Stimulated activated CD4-positive, alpha-beta T cell treated with anti-CD3 and anti-CD28 coated beads, Interleukin-1b, Interleukin-23, amount 100 ng/mL, for 1 hour (primary cell): ENCODE measurements at places on chromosomes 12 and 14.

GRCh38 chr14:89121968-89122620 is 294.9 kb downstream of the FOXN3 start:
- no peak for DNase-seq

GRCh38 chr12:65015850-65016249 is 105.3 kb downstream of the WIF1 start:
- DNase-seq = no peak

GRCh38 chr12:110342157-110342556 is 61.1 kb downstream of the ATP2A2 start:
- no peak for DNase-seq

- DNase-seq = no peak
Observed at GRCh38 chr12:110084314-110085015, 36.1 kb upstream of the C12orf76 start.

DNA sequence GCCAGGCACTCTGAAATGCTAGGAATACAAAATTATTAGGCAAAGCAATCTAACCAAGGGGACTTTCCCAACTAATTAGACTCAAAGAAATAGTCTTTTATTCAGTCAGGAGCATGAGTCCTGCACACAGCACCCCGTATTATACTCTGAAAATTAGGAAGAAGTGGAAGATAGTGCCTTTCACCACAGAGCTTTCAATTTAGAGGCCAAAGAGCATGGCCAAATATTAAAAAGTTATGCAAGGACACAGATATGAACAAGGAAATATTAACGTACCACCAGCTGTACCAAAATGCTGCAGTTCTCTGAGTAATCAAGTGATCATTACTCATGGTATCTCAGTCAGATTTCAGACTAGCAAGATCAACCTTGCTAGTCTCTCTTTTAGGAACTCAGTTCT is 22.6 kb upstream of the MDM2 start:
- DNase-seq = no peak

DNA sequence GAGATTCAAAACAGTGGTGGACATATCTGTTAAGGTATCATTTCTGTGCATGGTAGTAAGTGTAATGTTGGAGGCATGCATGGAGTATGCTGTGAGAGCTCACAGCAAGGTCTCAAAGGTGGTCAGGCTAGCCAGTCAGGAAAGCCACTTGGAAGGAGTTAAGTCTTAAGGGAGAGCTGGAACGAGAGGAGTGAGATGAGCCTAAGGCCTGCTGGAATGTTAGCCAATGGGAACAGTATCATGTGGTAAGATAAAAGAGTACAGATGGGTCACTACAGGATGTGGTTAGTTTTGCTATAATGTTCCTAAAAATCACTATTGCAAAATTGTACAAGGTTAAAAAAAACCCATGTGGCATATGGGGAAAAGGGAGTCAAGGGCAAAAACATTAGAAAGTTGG is 311.7 kb upstream of the E2F7 start:
- no peak for DNase-seq

DNA sequence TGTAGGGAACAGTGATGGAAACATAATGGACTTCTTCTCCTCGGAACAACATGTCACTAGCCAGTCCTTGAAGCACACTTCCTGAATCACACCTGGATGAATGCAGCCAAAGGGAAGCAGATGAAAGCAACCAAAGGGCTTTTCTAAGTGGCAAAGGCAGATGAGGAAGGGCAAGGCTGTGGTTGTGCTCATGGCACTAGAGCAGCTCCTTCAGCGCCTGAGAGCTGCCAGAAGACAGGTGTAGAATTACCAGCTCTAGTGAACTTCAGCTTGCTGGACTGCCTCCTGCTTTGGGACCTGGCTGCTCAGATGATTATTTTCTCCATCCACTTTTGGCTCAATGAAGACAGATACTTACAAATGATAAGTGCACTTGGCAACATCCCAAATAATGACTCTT is 1372.1 kb upstream of the SEL1L start:
- no peak for DNase-seq

DNA sequence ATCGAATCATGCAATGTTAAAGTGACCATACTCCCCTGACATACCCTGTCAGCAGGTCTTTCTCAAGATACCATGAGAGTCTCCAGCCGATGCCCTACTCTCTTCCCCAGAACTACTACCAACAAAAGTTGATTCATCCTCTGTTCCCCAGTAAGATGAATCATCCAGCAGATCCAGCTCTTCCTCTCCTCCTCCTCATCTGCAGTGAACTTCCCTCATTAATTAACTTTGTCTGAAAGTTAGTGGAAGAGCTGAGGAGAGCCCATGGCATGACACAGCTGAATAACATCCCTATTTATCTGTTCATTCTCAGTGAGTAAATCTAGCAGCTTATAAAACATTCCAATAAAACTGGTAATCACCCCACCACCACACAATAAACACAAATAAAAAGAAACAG is 213.4 kb downstream of the EGLN3 start:
- DNase-seq = no peak

GRCh38 chr14:95431199-95432143 is 85.0 kb downstream of the SYNE3 start:
- no peak for DNase-seq

DNA sequence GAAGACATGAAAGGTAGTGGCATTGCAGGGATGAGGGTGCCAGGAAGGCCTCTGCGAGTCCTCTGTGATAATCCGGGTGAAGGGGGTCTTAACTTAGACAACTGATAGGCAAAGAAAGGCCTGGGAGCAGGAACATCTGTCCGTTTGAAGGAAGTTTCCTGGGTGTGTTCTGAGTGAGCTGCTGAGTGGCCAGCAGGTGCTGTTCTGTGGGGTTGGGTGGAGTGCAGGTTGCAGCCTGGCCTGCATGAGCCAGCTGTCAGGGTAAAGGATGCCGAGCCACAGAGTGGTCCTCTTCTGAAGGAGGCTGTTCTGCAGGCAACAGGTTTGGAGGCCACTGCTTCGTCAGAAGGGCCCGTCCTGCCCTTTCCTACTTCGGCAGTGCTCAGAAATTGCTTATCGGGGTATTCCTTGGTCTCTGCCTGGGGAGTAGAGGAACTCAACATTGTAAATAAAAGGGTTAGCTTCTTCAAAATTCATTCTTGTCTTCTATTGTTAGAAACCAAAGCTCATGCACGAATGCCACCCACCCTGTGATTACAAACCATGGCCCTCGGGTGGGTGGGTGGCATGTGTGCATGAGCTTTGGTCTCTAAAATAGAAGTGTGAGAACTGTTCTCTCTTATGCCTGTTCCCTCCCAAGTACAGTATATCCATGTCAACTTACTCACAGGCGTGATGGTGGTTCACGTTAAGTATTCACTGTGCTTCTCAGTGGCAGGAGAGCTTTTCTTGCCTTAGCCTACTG is 118.9 kb downstream of the CHST11 start:
- DNase-seq = no peak

GRCh38 chr14:65019944-65020566 is 33.4 kb downstream of the FNTB start:
- no peak for DNase-seq

DNA sequence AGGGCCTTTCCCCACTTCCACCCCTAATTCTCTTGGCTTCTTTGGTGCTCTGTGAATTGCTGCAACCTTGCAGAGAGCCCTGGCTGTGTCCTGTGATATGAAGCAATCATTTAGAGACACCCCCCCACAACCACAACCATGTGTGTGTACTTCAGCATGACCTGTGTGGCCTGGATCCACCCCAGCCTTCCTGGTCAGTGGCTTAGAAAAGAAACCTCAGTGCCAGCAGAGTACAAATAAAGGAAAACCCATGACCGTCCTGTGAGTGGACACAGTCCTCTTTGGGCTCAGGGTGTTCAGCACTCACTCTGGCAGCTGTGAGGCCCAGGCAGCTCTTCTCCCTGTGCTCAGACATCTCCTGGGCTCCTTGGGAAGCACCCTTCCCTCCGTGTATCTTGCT is 206.6 kb upstream of the DIO3 start:
- no peak for DNase-seq

GRCh38 chr12:69497308-69498026 is 27.3 kb downstream of the FRS2 start:
- no peak for DNase-seq

DNA sequence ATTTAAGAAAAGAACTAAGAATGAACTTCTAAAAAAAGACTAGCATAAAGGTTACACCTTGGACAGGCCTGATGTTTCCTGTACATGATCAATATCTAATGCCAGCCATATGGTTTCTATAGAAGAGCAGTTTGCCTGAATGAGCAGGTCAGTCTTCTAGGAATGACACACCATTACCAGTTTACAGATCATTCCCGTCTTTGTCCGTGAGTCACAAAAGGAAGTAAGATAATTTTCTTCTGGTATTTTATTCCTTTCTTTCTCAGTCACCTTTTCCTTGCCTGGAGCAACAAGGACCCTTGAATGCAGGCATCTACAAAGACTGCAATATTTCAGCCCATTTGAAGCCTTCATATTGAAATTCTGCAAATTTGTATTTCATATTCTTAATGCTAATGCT is 44.6 kb upstream of the CNTN1 start:
- DNase-seq = no peak

DNA sequence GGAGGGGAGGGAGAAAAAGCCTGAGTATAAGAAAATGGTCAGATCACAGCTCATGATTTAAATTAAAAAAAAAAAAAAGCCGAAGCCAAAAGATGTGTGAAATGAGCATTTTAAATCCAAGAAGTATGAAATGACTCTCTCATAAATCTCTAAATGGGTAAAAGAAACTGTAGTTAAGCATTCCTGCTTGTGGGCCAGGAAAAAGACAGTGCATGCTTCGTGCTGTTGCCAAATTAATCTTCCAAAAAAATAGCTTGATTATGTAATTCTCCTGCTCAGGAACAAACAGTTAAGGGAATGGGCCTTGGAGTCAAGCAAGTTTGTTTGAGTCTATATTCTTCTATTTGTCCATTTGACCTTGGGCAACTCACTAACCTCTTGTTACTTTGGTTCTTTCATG is 325.4 kb upstream of the SEL1L start:
- no peak for DNase-seq

DNA sequence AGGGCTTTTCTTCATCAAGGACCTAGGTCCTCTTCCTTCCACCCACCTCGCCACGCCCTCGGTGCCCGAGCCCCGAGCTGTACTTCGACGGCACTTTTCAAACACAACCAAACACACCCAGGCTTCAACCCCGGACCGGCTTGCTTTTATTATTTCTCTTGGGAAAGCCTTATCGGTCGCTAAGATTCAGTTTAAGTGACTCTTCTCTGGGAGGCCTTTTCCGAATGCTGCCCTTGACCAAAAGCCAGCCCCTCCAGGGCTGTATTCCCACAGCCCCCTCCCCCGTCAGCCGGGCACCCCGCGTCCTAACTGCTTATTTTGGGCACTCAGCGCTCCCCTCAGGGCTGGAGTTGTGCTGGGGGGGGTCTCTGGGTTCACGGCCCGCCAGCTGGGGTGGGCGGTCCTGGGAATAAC is 644 bp upstream of the PPP4R4 start:
- DNase-seq = no peak

- DNase-seq = no peak
Observed at GRCh38 chr12:69097619-69098368, 141.6 kb upstream of the CPSF6 start.

DNA sequence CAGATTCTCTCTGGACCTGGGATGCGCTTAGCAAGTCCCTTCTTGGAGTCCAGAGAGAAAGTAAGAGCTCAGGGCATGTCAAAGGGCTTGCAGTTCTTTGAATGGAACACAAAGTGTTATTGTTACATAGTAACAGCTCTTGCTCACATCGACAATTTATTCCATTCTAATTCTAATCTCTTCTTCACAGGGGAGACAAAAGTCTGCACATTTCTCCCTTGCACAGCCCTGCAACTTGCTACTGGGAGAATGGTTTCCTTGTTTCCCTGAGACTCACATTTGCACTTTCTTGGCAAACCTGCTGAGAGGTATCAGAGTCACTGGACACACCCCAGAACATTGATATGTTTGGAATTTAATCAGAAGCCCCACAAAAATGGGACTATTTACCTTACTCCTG is 209.9 kb upstream of the IGF1 start:
- DNase-seq = no peak

DNA sequence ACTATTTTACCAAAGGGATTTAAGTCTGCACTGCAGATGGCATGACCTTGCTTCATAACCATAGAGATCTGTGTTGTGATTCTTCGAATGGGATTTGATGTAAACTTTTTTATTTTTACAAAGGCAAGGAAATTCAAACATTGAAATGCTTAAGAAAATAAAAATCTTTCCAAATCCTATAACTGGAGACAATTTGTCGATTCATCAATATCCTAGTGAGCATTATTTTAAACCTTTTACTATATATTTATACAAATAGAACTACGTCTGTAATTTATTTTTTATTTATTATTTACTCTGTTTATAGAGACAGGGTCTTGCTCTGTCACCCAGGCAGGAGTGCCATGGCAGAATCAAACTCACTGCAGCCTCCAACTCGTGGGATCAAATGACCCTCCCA is 14.3 kb upstream of the SCAF11 start:
- no peak for DNase-seq
